Activated CD8-positive, alpha-beta memory T cell treated with anti-CD3 and anti-CD28 coated beads for 4 hours (primary cell): ENCODE measurements at places on chromosomes 2 and 18.

- DNase-seq: no peak
Measured at GRCh38 chr18:45522371-45522770, 92.9 kb upstream of the SLC14A2 start.

DNA sequence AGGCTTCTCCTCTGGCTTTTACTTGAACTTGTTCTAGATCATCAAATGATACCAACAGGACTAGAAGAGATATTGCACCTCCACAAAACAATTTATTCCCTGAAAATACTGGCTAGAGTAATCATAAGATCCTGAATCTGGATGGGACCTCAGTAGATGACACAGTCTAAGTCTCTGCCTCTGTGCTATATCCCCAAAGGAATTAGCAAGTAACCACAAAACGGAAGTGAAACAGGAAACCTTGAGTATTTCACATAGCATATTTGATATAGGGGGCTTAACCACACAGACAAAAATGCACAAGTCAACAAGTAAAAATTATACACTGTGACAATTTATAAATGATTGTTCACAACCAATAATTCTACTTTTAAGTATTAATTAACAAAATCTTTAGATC is 456.9 kb upstream of the TNP1 start:
- DNase-seq: no peak

DNA sequence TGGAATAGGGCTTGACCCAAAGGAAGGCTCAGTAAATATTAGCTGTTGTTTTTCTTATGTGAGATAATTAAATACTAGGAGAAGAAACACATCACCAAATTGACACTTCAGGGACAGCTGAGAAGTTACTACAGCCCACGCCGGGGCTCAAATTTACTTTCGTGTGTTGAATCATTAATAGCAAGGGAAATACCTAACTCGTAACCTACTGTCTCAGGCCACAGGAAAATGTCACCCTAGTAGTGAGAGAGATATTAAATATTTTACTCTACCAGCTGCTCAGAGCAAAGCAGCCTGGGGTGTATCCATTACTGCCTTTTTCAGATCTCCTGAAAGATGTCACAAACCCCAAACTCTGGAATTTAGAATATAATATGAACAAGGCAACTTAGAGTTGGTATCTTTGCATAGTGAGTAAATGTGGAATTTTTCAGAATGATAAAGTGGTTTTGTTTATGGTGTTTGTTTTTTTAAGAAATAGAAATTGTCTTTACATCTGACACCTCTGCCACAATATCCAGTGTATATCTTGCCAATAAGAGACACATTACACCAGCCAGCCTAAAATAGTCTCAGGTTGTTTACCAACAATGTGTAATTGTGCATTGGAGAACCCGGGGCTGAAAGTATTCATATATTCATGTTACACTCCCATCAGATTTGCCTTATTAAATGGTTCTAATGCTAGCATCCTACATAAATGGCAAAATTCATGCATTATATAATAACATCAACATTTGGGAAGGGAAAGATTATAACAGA is 48.4 kb downstream of the ATP8B1 start:
- DNase-seq: no peak

DNA sequence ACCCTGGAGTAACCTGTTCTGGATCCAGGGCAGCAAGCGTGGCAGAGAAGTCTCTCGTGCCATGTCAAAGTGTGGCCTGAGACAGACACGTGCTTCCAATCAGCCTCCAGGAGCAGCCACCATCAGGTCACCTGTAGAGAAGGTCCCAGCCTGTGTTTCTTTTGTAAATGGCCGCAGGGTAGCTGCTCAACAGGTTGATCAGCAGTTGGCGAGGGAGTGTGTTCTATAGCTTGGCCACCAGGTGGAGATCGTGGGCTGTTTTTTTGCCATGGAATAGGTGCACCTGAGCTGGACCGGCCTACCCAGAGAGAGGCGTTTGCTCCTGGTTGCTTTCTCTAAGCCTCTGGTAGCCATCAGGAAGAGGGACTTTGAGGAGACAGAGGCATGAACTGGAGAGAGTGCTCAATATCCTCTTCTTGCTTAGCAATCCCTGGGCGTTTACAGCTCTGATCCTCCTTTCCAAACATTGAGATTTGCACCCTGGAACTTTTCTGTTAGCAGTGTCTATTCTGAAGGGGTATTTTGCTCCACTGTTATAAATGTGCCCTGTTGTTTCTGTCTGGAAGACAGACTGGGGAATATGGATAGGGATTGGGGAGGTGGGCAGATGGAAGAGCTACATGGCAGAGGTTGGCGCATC is 34.2 kb upstream of the EN1 start:
- peak; percentile 5 for DNase-seq

DNA sequence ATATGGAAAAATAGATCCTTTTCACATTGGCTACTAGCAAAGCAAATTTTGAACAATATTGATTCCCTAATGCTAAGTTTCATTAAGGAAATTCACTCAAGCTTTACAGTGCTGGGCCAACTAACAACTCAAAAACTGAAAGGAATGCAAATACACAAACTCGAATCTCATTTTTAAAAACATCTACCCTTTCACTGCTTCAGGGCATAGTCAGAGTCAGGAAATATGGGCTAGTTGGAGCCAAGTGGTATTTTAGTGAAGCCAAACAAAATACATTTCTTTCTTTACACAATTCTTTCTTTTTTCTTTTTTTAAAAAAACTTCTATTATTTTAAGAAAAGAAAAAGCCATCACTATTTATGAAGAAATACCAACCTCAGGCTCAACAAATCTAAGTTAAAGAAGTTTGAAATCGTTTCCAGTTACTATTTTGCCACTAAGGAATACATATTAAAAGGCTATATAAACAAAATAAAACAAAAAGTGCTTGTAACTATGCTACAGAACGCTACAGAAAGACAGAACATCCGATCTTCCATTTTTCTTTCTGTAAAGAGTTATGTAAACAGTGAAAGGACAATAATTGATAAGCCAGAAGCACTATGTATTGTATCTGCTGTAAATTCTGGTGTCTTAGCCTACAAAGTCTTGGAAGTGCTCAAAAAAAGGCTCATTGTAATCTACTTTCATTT is 113.6 kb upstream of the STK17B start:
- DNase-seq: no peak

DNA sequence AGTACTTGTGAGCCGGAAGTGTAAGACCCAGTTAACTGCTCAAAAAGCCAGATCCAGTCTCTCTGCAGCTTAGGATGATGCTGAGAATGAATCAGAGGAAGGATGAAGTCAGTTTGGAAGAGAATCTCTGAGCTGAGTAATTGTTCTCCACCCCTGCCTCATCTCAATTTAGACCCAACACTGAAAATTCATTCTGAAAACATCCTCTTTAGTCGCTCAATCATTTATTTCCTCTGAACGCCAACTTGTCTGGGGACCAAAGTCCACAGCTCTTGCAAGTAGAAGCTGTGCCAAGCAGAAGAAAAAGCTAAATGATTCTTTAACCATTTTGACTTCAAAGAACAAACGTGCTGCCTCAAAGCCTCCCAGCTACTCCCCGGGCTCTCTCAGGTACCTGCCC is 177.1 kb upstream of the KLHL29 start:
- no peak for DNase-seq

DNA sequence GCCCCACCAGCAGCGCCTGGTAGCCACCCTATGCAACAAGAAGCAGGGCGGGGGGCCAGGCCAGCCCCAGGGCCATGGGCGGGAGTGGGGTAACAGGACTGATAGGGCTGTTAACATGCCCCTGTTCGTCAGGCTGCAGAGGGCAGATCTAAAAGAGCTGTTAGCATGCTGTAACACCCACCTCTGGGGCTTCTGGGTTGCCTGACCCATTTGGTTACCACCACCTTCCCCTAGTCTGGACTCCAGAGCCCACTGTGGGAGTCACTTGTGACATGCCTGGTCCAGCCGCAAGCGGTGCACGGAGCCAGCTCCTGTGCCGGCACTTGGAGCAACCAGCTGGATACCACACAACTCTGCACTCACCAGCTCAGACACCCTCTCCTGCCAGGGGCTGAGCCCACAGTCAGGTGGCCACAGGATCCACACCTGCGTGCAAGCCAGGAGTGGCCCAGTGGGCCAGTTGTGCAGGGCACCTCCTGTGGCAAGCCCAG is 2.1 kb downstream of the METTL8 start:
- DNase-seq: no peak

DNA sequence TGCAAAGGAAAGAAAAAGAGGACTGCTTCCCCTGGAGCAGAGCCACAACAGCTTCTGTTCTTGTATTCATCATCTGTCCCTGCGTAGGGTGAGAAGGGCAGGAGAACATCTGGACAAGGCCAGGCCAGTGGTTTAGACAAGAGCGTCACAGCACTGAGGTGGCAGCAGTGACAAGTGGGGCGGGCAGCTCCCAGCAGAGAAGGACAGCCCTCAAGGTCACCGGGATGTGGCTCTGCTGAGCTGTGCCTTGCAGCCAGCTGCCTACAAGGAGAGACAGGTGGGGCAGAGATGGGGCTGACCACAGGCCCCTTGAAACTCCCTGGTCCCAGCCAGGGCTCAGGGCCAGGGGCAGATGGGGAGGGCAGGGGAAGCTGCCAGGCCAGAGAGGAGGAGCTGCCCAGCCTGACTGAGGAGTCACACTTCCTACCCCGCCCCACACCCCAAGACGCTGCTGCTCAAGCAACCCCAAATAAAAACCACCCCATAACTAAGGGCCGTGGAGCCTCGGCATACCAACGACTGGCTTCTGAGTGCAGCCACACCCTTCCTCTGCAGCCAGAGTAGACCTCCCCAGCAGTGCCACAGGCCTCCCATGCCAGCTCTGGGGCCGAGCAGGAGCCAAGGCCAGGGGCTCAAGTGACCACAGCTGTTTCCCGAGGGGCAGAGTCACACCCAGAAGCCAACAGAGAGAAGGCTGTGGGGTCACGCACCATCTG is 5.4 kb downstream of the RAB11FIP5 start:
- no peak for DNase-seq

DNA sequence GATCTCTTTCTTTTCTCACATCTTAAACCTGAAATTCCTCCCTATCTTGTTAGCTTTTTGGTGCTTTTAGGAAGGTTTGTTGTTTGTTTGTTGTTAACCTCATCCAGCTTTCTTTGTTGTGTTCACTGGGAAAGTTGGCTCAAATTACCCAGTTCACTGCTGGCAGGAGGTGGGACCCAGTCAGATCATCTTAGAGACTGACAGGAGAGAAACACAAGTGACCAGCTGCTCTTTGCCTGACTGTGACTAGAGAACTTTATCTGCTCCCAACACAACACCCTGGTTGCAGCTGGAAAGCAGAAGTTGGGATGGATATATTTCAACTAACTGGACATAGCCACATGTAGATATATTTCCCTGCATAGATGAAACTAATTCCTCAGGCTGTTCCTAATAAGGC is 10.0 kb downstream of the MAPK4 start:
- no peak for DNase-seq

DNA sequence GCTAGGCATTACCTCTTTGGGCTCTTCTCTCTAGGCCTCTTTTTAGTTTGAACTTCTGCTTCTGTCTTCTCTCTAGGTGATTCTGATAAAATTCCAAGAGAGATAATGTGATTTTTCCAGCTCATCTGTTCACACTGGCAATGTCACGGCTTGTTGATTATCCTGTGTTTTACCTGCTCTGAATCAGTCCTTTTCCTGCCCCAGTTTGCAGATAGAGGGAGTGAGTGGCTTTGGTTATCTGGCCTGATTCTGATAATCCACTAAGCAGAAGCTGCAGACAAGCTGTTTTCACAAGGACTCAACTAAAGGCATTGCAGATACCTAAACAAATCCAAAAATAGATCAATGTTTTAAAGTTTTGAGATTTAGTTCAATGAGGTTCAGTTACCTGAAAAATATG is 111.9 kb downstream of the DCC start:
- no peak for DNase-seq

DNA sequence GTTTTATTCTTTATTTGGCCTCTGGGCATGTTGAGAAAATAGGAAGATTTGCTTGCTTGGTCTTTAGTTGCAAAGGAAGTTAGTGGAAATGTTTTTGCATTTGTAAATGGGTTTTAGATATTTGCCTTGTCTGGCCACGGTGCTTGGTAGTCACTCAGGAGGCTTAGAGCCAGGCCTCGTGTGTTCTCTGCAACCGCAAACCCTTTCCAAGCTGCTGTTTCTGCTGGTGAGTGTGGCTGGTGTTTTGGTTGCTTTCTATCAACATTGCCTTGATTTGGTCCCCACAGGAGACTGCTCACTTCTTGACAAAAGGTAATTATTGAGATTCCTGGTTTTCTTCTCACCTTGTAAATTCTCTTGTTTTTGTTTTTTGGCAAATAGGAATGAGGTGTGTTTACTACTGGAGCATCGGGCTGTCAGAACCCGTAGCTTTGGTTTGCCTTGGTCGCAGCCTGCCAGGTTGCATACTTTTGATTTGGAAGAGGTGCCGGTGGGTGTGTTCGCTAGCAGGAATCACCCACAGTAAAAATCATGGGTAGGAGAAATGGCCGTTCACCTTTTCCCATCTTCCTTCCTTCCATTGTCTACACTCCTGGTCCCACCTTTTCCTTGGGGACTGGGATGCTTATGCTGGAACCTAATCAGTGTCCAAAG is 15.8 kb downstream of the ASAP2 start:
- DNase-seq: no peak

- DNase-seq: no peak
Measured at GRCh38 chr18:58996131-58996641, 131.5 kb downstream of the ZNF532 start.

- no peak for DNase-seq
Measured at GRCh38 chr18:13279181-13280069, 60.9 kb downstream of the LDLRAD4 start.

DNA sequence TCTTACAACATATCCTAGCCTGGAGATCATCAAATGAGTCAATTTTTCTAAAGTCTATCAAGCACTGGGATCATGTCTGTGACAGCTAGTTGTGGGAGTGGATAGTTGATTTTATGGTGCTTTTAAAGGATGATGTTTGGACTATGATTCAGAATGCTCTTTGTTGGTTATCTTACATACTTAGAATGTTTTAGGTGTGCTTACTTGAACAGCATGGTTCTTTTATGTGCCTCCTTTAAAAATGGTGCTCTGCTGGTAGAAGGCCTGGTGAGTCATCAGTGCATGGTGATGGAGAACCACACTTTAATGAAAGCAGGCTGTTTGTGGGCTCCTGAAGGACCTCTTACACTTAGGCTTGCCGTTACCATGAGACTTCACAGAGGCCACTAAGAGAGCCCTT is 682.7 kb upstream of the FANCL start:
- no peak for DNase-seq

- no peak for DNase-seq
Measured at GRCh38 chr18:2312440-2312839, 258.9 kb downstream of the METTL4 start.

- no peak for DNase-seq
Measured at GRCh38 chr2:13696601-13697000, 935.9 kb upstream of the LRATD1 start.

- DNase-seq: no peak
Measured at GRCh38 chr2:42252464-42252863, 83.3 kb downstream of the EML4 start.

DNA sequence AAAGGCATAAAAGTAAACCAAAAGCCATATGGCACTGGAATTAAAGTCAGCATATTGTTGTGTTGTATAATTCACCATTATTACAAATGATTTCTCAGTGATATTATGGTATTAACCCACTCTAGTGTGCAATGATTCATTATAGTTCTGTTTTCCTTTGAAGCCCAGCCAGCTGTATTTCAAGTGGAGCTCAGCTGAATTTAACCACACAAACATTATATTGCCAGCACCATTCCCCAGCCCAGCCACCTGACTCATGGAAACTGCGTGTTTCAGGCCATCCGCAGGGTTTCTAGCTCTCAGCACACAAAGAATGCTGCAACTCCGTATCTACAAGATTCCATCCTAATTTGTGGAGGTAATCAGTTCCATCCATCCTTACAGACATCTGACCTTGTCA is 166.8 kb upstream of the CHAC2 start:
- DNase-seq: no peak
